ENCODE measurements at places on chromosomes 2 and 18.

DNA sequence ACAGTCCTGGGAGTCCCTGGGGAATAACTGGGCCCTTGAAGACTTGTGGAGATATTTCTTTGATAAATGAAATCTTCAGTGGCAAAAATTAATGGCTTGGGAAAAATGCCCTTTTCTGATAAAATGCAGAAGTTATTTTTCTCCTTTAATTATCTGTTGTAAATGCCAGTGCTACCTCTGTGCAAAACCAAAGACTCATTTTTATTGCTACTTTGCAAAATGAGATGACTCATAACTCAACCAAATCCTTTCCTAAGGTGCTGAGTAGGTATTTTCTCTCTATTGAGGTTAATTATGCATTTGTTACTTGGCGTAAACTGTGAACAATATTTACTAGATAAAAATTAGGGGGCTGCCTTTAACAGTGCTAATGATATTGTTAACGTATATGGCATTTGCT, 163.9 kb downstream of the DOK6 start:
- H3K4me3 ChIP-seq: no peak overlapping the region
- no peak for DNase-seq
- no peaks in the 10 kb centered on the region for H3K4me1 ChIP-seq
- no peaks in the 10 kb centered on the region for H3K27me3 ChIP-seq

DNA sequence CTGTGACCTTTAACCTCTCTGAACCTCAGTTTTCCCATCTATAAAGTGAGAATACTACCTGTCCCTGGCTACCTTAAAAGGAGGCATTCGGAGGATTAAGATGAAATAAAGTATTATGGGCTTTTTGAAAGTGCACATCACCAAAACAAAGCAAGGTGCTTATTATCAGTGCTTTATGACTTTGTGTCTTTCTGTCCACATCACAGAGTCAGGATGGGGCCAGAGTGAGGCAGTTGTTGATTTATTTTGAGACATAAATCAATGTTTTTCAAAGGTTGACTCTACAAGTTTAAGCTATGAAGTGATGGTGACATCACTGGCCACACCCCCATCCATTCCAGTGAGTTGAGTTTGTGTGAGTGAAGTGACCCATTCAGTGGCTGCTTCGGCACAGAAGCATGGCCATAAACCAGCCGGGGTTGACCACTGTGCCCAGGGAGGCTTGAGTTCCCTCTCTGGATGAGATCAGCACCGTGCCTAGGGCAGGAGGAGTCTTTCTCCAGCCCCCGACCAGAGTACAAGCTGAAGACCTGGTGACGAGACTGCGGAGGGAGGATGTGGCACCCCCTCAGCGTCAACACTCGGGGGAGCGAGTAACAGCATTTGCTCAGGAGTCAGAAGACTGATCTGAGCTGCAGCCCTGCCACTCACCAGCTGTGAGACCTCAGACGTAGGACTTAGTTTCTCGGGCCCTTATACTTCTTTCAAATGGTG, 89.0 kb upstream of the PPP1CB start:
- DNase-seq: no peak
- no peak overlapping the region for H3K4me3 ChIP-seq
- H3K27ac ChIP-seq: no peak overlapping the region

- H3K4me3 ChIP-seq: peak overlapping the region; percentile 31
- no peak for DNase-seq
- no peaks in the 10 kb centered on the region for H3K36me3 ChIP-seq
Measured at GRCh38 chr18:75204269-75204731, 4.6 kb downstream of the PTGR3 start.

- H3K27me3 ChIP-seq: no peaks in the 10 kb centered on the region
- no peaks in the 10 kb centered on the region for H3K36me3 ChIP-seq
- no peak overlapping the region for H3K27ac ChIP-seq
- H3K4me3 ChIP-seq: no peak overlapping the region
- no peak for DNase-seq
- H3K4me1 ChIP-seq: no peaks in the 10 kb centered on the region
Measured at GRCh38 chr2:190469771-190470170, 61.6 kb downstream of the MFSD6 start.

DNA sequence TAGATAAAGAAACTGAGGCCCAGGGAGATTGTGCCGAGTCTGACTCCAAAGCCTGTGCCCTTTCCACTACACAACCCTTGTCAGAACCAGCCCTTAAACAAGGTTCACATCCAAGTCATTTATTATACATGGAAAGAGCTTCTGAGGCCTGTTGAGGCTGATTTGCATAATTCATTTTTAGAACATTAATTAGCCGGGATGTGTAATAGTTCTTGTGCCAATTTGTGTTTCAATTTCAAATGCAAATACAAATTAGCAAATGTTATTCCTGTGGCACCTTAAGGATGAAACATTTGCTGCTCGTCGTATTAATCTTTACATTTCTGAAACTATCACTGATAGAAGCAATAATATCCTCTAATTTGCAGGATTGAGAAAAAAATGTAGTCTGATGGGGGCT, 174.9 kb downstream of the MYCN start:
- no peaks in the 10 kb centered on the region for H3K36me3 ChIP-seq
- no peaks in the 10 kb centered on the region for H3K27me3 ChIP-seq
- no peaks in the 10 kb centered on the region for H3K4me1 ChIP-seq
- no peak overlapping the region for H3K4me3 ChIP-seq

- H3K27ac ChIP-seq: no peak overlapping the region
- no peaks in the 10 kb centered on the region for H3K27me3 ChIP-seq
- DNase-seq: peak; percentile 20
Measured at GRCh38 chr2:198127627-198128026, 323.2 kb downstream of the PLCL1 start.

GRCh38 chr2:85435981-85436835, 17.7 kb downstream of the SH2D6 start:
- H3K4me1 ChIP-seq: peaks cover 11% of the 10 kb centered on the region
- no peaks in the 10 kb centered on the region for H3K27me3 ChIP-seq
- H3K36me3 ChIP-seq: no peaks in the 10 kb centered on the region

DNA sequence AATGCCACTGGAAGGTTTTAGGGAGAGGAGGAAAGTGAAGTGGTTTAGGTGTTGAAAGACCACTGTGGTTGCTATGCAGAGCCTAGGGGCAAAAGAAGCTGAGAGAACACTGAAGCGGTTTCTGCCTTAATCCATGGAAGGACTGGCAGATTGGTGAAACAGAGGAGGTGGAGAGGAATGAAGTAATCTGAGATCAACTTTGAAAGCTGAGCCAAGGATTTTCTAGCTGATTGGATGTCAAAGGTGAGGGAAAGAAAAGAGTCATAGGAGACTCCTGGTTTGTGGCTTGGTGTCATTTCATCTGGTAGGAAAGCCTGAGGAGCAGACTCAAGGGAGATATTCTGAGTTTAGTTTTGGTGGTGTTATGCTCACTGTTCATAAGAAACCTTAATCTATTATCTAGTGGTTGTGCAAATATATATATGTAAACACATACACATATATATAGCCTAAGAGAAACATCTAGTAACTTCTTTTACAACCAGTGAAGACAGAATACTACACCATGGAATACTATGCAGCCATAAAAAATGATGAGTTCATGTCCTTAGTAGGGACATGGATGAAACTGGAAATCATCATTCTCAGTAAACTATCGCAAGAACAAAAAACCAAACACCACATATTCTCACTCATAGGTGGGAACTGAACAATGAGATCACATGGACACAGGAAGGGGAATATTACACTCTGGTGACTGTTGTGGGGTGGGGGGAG, 134.1 kb upstream of the CREB1 start:
- no peak overlapping the region for H3K27ac ChIP-seq
- no peaks in the 10 kb centered on the region for H3K36me3 ChIP-seq
- no peaks in the 10 kb centered on the region for H3K4me1 ChIP-seq
- no peaks in the 10 kb centered on the region for H3K27me3 ChIP-seq
- H3K4me3 ChIP-seq: no peak overlapping the region
- DNase-seq: no peak

DNA sequence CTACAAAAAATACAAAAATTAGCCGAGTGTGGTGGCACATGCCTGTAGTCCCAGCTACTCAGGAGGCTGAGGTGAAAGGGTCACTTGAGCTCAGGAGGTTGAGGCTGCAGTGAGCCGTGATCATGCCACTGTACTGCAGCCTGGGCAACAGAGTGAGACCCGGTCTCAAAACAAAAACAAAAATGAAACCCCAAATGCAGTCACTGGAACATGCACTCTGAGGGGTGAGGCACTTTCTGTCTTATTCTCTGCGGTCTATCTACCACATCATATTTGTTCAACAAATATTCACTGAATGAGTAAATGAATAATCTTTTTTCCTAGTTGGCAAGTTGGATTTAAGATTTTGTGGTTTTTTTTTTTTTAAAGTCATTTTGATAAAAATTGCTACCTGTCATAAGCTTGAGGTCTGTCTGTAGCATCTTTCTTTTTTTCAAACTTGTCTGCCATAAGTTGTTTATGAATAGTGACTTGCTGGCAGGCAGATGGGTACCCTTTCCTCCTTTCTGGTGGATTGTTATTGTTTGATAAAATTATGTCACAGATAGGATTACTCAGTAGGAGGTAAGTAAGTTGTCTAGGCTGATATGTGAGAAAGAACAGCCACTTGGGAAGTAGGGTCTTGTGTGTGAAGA, 11.8 kb downstream of the CHRNA1 start:
- no peaks in the 10 kb centered on the region for H3K27me3 ChIP-seq
- peaks cover 3% of the 10 kb centered on the region for H3K4me1 ChIP-seq
- no peak for DNase-seq
- H3K27ac ChIP-seq: no peak overlapping the region

- DNase-seq: no peak
- no peaks in the 10 kb centered on the region for H3K27me3 ChIP-seq
- H3K27ac ChIP-seq: no peak overlapping the region
- no peaks in the 10 kb centered on the region for H3K4me1 ChIP-seq
- H3K36me3 ChIP-seq: no peaks in the 10 kb centered on the region
Measured at GRCh38 chr2:212228743-212229171, 309.8 kb downstream of the ERBB4 start.

DNA sequence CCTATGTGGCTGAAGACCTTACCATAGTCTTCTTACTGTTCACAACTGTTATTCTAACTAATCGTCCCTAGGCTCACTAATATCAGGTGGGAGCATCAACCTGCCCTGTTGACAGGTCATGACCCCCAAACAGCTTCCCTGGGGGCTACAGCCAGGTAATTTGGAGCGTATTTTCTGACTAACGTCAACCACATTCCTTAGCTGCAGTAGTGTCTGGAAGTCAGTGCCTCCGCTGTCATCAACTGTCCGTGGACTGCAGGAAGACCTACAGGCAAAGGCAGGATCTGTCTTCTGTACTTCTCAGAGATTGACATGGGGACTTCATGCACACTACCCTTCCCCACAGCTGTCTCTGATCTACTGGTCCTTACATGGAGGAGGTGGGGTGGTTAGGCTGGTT, 456.9 kb downstream of the BCL11A start:
- DNase-seq: no peak
- no peak overlapping the region for H3K27ac ChIP-seq
- peaks cover 4% of the 10 kb centered on the region for H3K4me1 ChIP-seq
- H3K36me3 ChIP-seq: no peaks in the 10 kb centered on the region

DNA sequence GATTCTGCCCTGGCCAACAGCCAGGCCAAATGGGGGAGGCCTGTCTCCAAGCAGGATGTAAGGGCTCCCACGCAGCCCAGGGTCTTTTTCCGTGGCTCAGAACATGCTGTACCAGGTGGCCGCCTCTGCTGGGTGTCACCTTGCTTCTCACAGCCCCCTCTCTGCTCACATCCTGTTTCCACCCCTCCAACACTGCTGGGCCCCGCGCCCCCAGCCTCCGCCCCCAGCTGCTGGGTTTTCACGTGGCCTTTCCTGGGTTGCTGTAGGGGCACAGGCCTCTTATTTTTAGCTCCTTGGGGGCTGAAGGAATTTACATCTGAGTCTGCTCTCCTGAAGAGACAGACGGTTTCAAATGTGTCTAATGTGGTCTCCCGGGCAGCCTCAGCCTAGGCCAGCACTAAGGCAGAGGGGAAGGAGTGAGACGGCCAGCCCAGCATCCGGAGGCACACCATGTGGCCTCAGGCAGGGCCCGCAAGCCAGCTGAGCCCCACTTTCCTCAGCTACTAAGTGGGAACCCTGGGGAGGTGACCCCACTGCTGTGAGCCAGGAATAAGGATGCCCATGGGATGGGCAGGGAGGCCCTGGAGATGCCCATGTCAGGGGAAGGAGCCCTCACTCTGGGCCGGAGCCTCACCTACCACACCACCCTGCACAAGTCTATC, 18.7 kb upstream of the DUSP2 start:
- H3K27ac ChIP-seq: no peak overlapping the region
- H3K4me3 ChIP-seq: no peak overlapping the region

GRCh38 chr18:7848054-7848412, 280.9 kb downstream of the PTPRM start:
- H3K27ac ChIP-seq: no peak overlapping the region
- H3K36me3 ChIP-seq: no peaks in the 10 kb centered on the region
- H3K4me3 ChIP-seq: no peak overlapping the region
- H3K4me1 ChIP-seq: no peaks in the 10 kb centered on the region
- no peaks in the 10 kb centered on the region for H3K27me3 ChIP-seq

DNA sequence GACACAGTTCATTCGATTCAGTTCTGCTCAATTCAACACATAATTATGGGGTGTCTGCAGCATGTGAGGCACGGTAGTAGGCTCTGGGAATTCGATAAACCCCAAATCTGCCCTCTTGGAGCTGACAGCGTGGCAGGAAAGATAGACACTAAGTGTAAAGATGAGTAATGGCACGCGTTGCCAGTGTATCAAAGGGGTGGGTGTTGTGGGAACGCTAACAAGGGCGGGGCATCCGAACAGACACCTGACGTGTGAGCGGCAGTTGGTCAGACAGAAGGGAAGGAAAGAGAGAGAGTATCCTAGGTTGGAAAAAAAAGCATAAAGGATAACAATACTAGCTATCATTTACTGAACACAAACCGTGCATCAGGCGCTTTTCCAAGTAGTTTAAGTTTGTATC, 125.7 kb upstream of the HAAO start:
- no peaks in the 10 kb centered on the region for H3K36me3 ChIP-seq
- H3K4me1 ChIP-seq: no peaks in the 10 kb centered on the region
- H3K27me3 ChIP-seq: no peaks in the 10 kb centered on the region
- no peak overlapping the region for H3K27ac ChIP-seq
- DNase-seq: no peak

DNA sequence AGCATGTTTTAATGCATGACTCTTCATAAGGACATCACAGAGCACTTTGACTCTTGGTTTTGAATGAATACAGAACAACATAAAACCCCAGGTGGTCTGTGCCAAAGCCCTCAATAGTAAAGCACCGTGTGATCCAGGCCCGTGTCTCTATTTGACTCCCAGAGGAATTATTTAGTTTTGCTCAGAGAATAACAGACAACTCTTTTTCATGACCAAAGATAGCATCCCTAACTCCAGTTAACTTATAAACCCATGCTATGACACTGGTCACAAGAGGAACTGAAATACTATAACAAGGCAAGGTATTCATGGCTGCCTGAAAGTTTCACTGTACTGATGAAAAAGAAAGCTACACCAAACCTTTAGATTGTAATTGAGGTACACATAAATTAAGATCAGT, 128.4 kb downstream of the IKZF2 start:
- H3K4me1 ChIP-seq: no peaks in the 10 kb centered on the region
- H3K27me3 ChIP-seq: no peaks in the 10 kb centered on the region
- no peaks in the 10 kb centered on the region for H3K36me3 ChIP-seq
- H3K27ac ChIP-seq: no peak overlapping the region
